Dorsolateral prefrontal cortex (tissue), 122 donors: ENCODE measurements at places on chromosomes 6 and 20. TPM values are rescaled to one million over a fixed set of nuclear protein-coding genes. Genes with fewer than 3 reads are reported as not detected.
A peak's percentile ranks its signal among the peaks of the same experiment; 100 is the strongest.

- DNase-seq, result no peak
Observed at GRCh38 chr6:44456070-44456965, 68.8 kb downstream of the CDC5L start.

DNA sequence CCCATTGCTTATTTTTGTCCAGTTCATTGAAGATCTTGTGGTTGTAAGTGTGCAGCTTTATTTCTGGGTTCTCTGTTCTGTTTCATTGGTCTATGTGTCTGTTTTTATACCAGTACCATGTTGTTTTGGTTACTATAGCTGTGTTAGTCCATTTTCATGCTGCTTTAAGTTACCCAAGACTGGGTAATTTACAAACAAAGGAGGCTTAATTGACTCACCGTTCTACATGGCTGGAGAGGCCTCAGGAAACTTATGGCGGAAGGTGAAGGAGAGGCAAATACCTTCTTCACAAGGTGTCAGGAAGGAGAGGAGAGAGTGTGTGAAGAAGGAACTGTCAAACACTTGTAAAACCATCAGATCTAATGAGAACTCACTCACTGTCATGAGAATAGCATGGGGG lies 29.9 kb upstream of the FERMT1 start:
- no peak for DNase-seq

- DNase-seq, result no peak
Observed at GRCh38 chr6:144265390-144265789, 19.7 kb upstream of the UTRN start.

DNA sequence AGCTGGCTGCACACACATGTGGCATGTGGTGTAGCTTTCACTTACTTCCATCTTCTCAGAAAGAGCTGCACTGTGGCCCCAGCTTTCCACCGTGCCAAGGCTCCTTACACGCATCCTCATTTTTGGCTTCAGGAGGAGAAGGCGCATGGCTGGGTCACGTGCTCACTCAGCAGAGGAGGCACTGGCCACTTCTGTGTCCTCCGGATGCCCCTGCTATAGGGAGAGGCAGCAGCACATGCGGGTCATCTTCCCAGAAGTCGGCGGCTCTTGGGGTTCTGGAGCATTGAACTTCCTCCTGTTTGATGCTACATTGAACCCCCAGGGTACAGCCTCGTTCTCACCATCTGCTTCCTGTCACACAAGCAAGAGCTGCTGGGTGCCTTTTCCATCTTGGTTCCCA lies 111.3 kb downstream of the FAM120B start:
- DNase-seq, result no peak

DNA sequence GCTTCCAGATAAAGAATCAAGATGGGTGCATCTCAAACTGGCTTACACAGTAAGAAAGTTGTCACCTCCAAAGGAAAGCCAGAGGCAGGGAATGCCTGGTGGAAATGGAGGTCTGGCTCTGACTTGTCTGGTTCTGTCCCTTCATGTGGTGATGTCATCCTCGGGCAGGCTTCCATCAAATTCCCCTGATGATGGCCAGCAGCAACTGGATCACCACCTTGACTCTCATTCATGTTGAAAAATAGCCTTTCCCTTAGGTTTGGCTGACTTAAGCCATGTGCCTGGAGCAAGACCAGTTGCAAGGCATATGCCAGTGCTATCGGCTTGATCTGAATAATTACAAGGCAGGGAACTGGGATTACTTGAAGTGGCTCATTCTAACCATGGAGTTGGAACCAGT lies 28.8 kb downstream of the IMPG1 start:
- DNase-seq, result no peak

DNA sequence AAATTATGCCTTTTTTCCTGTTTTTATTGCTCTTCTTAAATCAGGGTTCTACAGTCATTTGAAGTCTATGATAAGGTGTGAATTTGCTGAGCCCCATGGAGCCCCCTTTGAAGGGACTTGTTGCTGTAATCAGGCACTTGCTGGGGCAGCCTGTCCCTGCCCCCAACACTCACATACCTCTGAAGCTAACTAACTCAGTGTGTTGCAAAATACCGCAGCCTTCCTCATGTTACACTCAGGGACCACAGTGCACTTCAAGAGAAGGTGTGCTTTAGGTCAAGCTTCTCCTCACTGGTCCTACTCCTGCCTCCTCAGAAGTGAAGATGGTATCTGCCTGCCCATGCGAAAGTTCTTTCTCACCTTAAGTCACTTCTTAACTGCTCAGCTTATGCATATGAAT lies 66.1 kb upstream of the GLP1R start:
- DNase-seq, result no peak

SLC12A5 gene
- total RNA-seq, result 266 TPM

SYCP2L gene
- total RNA-seq, result 6.5 TPM

OXT gene
- not detected for total RNA-seq

DNA sequence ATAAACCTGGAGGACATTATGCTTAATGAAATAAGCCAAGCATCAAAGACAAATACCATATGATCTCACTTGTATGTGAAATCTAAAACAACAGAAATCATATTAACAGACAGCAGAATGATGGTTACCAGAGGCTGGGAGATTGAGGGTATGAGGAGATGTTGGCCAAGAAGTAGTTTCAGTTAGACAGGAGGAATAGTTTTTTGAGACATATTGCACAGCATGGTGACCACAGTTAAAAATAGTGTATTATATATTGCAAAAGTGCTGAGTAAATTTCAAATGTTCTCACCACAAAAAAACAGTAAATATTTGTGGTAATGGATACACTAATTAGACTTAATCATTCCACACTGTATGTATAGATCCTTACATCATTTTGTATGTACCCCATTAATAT lies 1.8 kb downstream of the GABRR1 start:
- no peak for DNase-seq

- no peak for DNase-seq
Observed at GRCh38 chr6:85628353-85628752, 14.3 kb downstream of the SYNCRIP start.

GRCh38 chr6:69232496-69232895 lies 564.3 kb downstream of the LMBRD1 start:
- DNase-seq, result peak; percentile 18

- DNase-seq, result no peak
Observed at GRCh38 chr6:148146717-148147462, 195.7 kb upstream of the SASH1 start.

DNA sequence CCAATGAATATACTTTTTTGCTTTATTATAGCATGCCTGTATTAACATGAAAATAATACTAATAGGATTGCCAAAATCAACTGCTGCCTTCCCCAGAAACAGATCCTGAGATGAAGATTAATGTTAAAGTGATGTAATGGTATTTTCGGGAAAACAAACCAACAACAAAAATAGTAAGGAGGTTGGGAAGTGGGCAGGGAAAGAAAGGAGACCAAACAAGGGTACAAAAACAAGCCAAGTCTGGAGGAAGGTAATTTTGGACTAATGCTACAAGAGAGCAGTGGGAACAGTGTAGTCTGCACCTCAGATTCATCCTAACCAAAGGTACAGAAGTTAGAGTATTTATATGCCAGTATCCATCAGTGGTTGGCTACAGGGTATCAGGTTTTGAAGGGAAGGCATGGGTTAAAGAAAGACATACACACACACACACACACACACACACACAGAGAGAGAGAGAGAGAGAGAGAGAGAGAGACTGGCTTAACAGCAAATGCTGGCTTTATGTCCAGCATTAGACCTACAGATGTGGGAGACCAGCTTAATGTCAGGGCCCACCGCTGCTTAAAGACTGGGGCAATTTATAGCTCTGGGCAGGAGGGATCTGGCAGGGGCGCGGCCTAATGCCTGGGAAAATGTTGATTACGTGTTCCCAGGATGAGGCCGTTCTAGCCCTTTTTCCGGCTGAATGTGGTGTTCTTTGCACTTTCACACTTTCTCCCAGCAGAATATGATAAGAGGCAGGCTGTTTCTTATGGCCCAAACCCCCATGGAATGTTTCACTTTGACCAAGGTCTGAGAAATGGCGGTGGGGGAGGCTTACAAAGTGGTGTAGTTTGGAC lies 3.8 kb upstream of the SLC17A1 start:
- no peak for DNase-seq

SLC22A1 gene
- 3.1 TPM for total RNA-seq

DNA sequence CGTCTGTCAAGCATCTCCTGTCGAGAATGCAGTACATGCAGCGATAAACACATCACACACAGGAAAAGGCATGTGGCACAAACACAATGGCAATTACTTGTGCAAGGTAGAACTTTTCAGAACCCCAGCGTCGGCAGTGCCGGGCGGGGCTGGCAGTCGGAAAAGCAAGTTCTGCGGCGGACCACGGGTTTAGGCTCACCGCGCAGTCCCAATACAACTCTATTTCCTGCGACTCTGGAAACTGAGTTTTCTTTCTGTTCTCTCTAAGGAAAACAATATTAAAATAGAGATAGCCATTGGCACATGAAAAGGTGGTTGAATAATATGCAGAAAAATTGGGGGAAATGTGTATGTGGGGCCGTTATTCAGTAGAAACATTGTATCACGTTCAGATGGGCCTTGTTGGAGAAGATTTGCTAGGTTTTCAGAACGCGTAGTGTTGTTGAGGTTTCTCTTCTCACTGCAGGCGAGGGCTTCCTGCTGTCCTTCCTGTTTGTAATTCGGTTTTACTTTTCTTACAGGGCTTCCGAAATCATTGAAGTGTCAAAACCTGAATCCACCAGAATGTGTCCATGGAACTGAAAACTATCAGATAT lies 369.5 kb downstream of the THBS2 start:
- no peak for DNase-seq

DNA sequence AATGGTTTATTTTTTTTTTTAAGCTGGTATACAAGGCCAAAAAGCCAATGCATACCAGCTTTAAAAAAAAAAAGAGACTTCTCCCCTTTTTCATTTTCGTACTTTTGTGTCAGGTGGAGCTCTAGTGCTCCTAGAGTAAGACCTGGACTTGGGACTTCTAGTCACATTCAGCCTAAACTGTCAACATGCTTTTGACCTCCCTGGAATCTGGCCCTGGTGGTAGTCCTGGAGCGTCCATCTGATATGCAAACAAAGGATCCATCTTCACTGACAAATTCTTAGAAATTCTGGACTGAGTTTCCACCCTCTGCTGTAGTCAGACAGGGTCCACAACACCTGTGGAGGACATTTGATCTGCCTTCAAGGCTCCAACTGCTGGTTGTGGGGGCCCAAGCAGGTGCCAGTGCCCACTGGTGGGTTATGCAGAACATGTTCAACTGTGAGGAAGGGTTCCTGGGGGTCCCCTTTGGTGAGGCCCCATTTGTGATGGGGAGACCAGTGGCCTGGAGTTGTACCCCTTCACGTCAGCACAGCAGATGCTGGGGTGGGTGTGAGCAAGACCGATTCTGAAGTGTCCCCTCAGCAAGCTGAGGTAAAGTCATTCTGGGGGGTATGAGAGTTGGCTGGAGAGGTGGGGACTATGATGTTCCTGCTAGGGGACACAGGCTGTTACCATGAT lies 12.6 kb upstream of the PCMTD2 start:
- no peak for DNase-seq

GHRH gene
- not detected for total RNA-seq

DNA sequence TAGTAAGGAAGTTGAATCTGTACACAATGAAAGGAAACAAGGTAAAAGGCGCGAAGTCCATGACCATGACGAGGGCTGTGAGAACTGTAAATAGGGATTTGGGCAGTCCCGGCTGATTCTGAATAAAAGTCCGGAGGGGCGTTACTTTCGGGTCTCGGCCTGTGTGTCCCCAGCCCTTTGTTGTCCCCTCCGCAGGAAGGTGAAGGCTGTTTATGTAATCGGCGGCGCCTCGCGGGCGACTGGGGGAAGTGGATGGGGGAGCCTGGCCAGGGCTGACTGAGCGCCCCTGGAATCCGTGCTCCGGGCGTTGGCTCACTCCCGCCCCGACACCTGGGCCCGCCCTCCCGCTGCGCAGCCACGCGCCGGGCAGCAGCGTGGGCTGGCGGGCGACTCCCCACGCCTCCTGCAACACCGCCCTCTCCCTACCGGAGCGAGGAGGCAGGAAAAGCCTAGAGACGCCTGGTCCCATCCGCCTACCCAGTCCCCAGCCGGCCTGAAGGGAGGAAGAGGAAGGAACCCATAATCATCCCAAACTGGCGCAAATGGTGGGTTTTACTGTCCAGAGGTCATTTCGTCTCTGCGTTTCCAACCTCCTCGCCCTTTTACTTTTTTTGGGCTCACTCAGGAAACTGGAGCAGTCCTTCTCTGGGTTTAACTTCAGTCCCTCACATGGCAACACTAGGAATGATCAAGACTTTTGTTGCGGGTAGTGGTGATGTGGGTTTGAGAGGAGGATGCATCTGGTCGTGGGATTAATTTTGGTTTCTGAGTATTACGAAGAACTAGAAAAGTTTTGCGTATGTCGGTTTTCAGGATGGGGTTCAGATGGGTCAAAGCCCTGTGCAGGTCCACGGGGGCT lies 12.1 kb downstream of the TRIM31 start:
- no peak for DNase-seq

DEFB118 gene
- not detected for total RNA-seq
